CD4-positive, alpha-beta memory T cell (primary cell): ENCODE measurements at places on chromosomes 11 and 22. TPM values are rescaled to one million over a fixed set of nuclear protein-coding genes. Genes with fewer than 3 reads are reported as not detected.

DNA sequence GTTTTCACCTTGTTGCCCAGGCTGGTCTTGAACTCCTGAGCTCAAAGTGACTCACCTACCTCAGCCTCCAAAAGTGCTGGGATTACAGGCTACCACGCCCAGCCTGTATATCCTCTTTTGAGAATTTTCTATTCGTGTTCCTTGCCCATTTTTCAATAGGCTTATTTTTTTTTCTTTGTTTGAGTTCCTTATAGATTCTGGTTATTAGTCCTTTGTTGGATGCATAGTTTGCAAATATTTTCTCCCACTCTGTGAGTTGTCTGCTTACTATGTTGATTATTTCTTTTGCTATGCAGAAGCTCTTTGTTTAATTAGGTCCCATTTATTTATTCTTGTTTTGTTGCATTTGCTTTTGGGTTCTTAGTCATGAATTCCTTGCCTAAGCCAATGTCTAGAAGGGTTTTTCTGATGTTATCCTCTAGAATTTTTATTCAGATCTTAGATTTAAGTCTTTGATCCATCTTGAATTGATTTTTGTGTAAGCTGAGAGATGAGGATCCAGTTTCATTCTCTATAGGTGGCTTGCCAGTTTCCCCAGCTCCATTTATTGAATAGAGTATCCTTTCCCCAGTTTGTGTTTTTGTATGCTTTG lies 17.7 kb upstream of the ZBED5 start:
- no peak for DNase-seq

DNA sequence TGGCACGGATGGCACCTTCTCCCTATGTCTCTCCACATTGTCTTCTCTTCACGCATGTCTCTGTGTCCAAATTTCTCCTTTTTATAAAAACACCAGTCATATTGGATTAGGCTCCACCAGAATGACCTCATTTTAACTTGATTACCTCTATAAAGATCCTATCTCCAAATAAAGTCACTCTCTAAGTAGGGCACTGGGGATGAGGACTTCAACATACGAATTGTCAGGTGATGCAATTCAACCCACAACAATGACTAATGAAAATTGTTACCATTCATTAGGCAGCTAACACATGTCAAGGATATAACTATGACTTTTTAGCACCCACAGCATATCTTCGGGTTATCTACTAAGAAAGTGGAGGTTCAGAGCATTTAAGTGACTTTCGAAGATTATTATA lies 55.5 kb upstream of the USP47 start:
- DNase-seq = no peak

GRCh38 chr11:101436511-101437142 lies 147.2 kb downstream of the TRPC6 start:
- DNase-seq = no peak

DNA sequence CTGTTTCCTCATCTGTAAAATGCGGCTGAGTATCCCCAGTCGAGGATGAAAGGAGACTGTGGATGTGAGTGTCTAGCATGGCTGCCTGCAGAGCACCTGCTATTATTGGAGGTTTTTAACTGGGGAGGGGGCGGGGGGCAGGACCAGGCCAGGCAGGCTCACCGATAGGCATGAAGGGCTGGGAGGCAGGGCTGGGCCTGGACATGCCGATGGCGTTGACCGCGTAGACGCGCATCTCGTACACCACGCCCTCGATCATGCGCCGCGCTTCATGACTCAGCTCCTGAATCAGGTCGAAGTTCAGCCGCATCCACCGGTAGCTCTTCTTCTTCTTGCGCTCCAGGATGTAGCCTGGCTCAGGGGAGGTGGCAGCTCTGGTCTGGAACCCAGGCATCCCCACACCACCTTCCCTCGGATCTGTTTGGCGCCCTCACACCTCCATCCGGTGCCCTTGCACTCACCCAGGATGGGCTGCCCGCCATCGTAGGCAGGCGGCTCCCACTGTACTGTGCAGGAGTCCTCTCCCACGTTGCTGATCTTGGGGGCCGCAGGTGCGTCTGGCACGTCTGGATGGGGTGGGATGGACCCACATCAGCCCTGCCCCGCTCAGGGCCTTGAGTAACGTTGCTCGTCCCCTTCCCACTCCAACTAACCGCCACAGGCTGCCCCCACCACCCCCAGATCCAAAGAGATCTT lies 15.1 kb downstream of the MYBPC3 start:
- no peak for DNase-seq

GRCh38 chr11:14687456-14687855 lies 43.9 kb downstream of the PDE3B start:
- DNase-seq = no peak

Gene GLB1L2
- 0.79 TPM for polyA plus RNA-seq
